Inflammatory macrophage treated with lipopolysaccharide for 4 hours (primary cell): ENCODE measurements at places on chromosomes 16 and 17.
A peak's percentile ranks its signal among the peaks of the same experiment; 100 is the strongest.

- DNase-seq: no peak
Measured at GRCh38 chr17:51630101-51630671, 369.8 kb downstream of the UTP18 start.

DNA sequence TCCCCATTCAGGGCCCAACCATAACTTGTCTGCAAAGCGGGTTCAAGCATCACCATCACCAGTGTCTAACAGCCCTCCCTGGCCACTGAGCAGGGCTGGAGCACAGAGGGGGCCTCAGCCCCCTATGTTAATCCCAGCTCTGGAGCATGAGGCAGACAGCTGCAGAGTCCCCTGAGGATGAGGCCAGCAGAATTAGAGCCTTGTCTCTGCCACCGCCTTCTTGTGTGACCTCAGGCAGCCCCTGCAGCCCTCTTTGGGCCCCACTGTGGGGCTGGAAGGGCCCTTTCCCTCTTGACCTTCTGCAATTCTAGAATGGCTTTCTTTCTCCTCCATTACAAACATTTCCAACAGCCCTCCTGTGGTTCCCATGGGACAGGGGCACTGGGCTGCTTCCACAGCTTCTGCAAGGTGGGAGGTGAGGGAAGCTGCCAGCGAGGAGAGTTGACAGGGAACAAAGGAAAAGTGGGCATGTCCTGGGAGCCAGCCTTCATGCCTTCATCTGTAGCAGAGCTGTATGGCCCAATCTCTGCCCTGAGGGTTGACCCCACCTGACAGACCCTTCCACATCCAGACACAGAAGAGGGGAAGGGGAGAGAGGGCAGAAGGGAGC lies 65.7 kb downstream of the TMEM132E start:
- DNase-seq: no peak

GRCh38 chr17:60161598-60162330 lies 12.0 kb downstream of the CA4 start:
- DNase-seq: peak; percentile 26

- no peak for DNase-seq
Measured at GRCh38 chr16:3295209-3295608, 10.0 kb downstream of the TIGD7 start.
